ENCODE measurements at places on chromosomes 3 and 15.

- no peak for DNase-seq
Observed at GRCh38 chr3:157170861-157171260, 10.9 kb upstream of the CCNL1 start.

DNA sequence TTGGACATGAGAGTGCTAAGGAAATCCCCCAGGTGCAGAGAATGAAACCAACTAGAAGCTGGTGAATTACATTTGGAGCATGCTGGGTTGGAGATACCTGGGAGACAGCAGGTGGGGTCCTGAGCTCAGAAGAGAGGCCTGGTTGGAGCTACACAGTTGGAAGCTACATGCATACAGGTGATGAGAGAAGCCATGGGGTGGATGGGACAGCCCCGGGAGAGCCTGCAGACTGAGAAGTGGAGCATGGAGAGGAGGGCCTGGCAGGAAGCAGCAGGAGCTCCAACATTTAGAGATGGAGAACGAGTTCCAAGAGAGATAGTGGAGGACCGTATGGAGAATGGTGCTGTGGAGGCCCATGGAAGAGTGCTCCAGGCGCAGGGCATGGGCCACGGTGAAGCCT is 10.2 kb downstream of the PAQR5 start:
- DNase-seq, result no peak

GRCh38 chr3:458653-459310 is 262.2 kb downstream of the CHL1 start:
- DNase-seq, result no peak

DNA sequence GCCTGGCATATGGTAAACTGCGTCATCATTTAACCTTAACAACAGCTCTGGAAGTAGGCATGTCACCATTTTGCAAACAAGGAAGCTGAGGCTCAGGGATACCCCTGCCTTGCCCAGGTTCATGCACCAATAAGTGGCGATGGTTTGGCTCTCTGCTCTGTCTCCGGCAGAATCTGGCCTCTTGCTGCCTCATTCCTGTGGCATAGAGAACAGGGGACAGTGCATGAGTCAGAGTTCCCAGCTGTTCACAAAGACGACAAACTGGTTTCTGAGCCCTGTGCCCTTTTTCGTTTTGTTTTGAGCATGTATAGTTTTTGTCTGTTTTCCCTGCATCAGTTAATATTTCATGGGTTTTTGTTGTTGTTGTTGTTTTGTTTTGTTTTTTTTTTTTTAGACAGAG is 236.8 kb downstream of the OPA1 start:
- no peak for DNase-seq

- no peak for DNase-seq
Observed at GRCh38 chr15:40958146-40958545, 4.9 kb downstream of the CHAC1 start.

GRCh38 chr15:64950888-64951287 is 38.8 kb downstream of the SPG21 start:
- DNase-seq, result no peak

- no peak for DNase-seq
Observed at GRCh38 chr3:66633402-66634381, 132.9 kb upstream of the LRIG1 start.

- no peak for DNase-seq
Observed at GRCh38 chr15:67303490-67304363, 49.1 kb downstream of the IQCH start.

DNA sequence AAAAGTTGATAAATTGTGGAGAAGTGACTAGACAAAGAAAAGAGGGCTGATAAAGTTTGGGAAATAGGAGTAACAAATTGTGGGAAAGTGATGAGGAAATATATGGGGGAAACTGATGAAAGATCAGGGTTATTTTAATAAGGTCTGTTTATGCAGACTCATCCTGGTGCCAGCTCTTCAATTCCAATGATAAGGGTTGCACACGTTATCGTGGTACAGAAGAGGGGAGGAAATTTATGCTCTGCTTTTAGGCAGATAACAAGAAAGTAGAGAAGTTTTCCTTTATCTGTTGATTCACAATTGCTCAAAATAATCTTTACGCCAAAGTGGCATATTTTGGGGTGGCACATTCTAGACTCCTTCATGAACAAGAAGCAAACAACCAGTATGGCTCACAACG is 32.1 kb upstream of the LIPC start:
- DNase-seq, result no peak

- no peak for DNase-seq
Observed at GRCh38 chr15:29337156-29337959, 67.7 kb upstream of the NSMCE3 start.

DNA sequence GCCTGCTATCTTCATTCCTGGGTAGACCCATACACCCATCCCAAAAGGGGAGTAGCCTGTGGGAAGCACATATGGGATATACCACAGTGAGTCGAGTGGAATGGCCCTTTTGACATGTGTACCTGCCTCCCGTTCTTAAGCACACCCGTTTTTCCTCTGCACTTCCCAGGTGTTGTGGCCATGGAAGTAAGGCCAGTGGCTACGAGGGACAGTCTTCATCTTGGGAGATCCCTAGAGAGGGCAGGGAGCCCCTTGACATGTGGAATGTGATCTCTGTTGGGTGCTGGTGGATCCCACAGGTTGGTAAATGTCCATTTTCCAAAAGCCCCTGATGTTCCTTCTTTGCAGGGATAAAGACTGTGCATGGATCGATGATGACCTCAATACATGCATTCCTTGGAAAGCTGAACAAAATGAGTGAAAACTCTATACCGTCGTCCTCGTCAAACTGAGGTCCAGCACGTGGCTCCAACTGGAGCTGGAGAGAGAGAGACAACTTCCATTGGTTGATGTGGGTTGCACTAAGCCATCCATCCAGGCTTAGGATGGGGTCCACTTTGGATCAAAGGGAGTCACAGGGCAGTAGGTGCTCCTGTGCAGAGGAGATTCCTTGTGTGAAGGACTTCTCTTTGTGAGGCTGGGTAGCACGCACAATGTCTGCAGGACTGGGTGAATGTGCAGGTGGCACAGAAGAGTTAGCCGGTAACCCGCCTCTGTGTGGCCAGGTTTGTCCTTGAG is 136.8 kb downstream of the SNRPN start:
- DNase-seq, result no peak

GRCh38 chr15:45205192-45205591 is 17.4 kb upstream of the SHF start:
- no peak for DNase-seq

- DNase-seq, result no peak
Observed at GRCh38 chr15:26864664-26865191, 2.1 kb upstream of the GABRA5 start.

DNA sequence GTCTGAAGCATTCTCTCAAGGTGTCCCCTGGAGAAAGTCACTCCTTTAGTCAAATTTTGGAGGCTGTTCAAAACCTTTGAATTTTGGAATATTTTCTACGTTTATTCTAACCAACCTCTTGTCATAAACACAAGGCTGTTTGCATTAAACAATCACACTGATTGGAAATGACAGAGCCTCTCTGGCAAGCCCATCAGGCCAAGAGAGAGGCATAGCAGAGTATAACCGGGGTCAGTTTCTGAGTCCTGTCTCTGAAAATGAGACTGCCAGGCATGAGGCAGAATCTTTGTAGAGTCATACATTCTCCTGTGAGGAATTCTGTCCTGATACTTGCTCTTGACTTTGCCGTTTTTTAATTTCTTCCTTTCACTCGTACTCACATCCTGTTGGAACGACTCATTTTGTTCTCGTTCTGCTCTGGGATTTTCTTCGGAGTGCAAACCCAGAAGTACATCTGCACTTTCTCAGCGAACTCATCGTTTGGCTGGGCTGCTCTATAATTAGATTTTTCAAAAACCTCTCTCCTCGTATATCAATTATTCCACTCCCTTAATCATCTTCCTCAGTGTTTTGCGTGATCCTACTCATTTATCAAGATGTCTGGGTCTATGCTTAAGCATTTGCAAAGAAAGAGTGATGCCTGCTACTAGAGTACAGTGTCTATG is 114.2 kb downstream of the AGBL1 start:
- DNase-seq, result no peak

DNA sequence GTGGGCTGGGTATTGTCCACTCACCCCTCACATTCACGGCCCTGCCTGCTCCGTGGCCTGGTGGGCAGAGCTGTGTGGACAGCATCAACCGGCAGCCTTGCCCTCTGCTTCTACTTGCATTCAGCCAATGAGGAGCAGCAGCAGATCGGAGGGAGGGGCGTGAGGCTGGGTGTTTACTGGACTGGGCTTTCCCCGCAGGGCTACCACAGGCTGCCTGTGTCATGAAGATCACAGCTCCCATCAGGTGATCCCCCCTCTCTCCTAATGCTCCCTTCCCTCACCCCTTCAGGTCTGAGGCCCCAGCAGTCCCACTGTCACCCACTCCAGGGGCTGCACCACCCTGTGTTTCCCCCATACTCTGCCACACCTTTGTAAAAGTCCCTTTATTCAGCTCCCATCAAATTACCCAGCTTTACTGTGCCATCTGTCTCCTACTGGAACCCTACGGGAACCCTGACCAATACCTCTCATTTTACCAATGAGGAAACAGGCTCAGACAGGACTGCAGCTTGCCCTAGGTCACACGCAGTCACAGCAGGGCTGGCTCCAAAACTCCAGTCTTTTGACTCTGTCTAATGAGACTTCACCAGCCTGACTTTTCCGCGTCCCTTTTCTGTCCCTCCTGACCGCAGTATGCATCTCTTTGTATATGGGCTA is 81.1 kb downstream of the MEGF11 start:
- DNase-seq, result no peak

- no peak for DNase-seq
Observed at GRCh38 chr15:43519196-43519595, 1.8 kb downstream of the MAP1A start.

GRCh38 chr3:173892547-173892946 is 495.0 kb downstream of the NLGN1 start:
- DNase-seq, result no peak

- no peak for DNase-seq
Observed at GRCh38 chr15:60651734-60652141, 172.8 kb upstream of the ICE2 start.

GRCh38 chr15:84981711-84982300 is at the start of gene PDE8A:
PDE8A (plus strand) TSS chr15:84981856; CDS start chr15:84982163, 307 bp downstream.
- DNase-seq, result peak; percentile 62

- no peak for DNase-seq
Observed at GRCh38 chr3:21649519-21649918, 101.5 kb downstream of the ZNF385D start.

DNA sequence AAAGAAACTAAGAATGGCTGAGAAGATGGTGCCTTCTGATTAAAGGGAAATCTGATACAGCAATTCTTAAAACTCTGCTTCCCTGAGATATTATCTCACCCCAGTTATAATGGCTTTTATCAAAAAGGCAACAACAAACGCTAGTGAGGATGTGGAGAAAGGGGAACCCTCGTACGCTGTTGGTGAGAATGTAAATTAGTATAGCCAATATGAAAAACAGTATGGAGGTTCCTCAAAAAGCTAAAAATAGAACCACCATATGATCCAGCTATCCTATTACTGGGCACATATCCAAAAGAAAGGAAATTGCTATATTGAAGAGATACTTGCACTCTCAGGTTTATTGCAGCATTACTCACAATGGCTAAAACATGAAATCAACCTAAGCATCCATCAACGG is 65.1 kb downstream of the GOLIM4 start:
- DNase-seq, result no peak

DNA sequence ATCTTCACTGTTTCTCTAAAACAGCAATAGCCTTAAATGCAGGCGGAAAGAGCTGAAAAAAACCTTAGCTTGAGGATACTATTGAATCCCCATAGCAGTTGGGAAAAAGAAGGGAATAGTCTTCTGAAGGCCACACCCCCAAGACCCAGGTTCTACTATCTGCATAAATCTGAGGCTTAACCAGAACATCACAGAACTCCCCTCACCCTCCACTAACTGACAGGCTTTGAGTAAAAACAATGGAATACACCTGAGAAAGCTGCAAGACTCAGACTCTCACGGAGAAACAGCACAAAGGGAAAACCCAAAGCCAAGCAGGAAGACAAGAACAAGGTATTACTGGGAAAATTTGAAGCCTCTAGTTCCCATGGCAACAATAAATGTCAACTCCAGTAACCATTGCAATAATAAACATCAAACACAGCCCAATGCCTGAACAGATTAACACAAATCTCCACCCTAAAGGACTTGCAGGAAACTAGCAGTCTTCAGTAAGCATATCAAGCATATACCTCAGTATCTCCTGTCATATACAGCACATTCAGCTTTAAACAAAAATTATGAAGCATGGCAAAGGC is 56.4 kb downstream of the TMCC1 start:
- no peak for DNase-seq

GRCh38 chr3:100263583-100263982 is 2.8 kb downstream of the TBC1D23 start:
- DNase-seq, result no peak

DNA sequence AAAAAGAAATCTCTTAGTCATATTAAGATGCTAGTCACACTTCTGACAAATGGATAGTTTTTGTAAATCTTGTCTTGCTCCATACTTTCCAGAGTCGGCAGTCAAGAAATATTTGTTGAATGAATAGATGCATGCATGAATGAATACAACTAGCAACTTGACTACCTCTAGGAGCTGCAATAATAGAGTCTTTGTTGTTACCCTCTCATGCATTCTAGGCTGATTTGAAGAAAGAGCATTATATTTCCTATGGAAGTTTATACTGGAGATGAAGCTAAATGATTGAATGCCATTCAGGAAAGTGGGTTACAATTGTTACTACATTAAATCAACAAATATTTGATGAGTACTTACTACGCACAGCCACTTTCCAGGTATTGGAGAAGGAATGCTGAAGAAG is 18.1 kb upstream of the TRAT1 start:
- DNase-seq, result no peak

DNA sequence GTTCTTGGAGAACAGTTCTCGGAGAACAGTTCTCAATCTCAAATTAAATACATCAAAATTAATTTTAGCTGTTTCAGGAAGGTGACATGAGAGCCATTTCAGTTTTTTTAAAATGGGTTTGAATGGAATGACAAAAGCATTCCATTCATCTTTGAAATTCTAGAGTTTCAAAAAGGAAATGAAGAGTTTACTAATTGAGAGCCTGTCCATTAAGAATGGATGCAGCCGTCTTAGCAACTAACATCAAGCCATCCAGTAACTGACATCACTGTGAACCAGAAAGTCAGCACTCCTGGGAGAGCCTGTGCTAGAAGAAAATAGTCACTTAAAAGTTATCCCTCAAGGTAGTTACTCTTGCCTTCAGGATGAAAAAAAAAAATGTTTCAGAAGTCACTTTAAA is 47.0 kb upstream of the FSTL1 start:
- DNase-seq, result no peak

GRCh38 chr3:52552089-52552488 is 15.7 kb downstream of the UQCC5 start:
- DNase-seq, result no peak

- DNase-seq, result peak; percentile 90
Observed at GRCh38 chr3:186570096-186570940, at the start of gene DNAJB11. DNAJB11 (plus strand) TSS chr3:186570720; CDS start chr3:186570898, 178 bp downstream.
